HepG2 (cell line): ENCODE measurements at places on chromosomes 16 and 17.

DNA sequence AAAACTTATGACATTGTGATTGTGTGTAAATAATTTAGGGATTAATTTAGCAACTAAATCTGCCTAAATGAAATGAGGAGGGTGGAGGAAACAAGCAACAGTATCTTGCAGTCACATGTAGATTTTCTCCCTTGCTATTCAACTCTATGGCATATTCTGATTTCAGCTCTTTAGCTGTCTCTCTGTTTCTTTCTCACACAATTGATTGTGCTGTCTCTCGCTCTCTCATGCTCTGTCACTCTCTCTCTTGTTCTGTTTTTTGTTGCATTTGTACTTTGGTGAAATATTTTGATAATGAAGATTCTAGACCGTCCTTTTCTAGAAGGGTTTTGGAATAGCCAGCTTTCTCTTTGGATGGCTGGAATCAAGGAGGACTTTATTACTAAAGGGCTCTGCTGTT is 70.6 kb downstream of the BCAS3 start:
- DNase-seq, result no peak

- no peak for DNase-seq
Observed at GRCh38 chr16:2833776-2834175, 3.7 kb downstream of the ZG16B start.

GRCh38 chr17:30256756-30257506 is 21.4 kb upstream of the SLC6A4 start:
- no peak for DNase-seq

GRCh38 chr17:73104450-73104849 is 12.0 kb upstream of the SLC39A11 start:
- no peak for DNase-seq

- no peak for DNase-seq
Observed at GRCh38 chr17:72296456-72296855, 175.6 kb downstream of the SOX9 start.

- no peak for DNase-seq
Observed at GRCh38 chr16:72952811-72953271, 95.1 kb downstream of the ZFHX3 start.

- DNase-seq, result no peak
Observed at GRCh38 chr16:84949772-84950436, 61.4 kb downstream of the ZDHHC7 start.

DNA sequence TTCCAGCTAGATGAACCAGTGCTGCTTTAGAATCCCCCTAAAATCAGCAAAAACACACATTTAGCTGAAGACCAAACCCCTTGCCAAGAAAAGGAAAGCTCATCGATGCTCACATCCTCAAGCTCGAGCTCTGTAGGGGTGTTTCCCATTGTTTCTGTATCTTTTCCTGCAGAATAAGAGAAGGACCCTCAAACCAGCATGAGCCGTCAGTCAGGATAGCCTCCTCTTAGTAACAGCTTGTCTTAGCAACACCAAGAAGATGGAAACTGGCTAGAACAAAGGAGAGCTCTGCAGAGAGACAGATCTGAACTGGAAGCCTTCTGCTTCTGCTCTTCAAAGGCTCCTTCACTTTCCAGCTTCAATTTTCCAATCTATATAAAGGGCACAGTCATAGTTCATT is 32.0 kb downstream of the VAT1L start:
- DNase-seq, result no peak

GRCh38 chr16:49527611-49528010 is 154.0 kb downstream of the C16orf78 start:
- DNase-seq, result no peak

- no peak for DNase-seq
Observed at GRCh38 chr17:14389681-14390080, 88.8 kb downstream of the HS3ST3B1 start.

- DNase-seq, result no peak
Observed at GRCh38 chr17:67633751-67634211, 84.0 kb upstream of the NOL11 start.
